ENCODE measurements at places on chromosomes 6 and 20.

DNA sequence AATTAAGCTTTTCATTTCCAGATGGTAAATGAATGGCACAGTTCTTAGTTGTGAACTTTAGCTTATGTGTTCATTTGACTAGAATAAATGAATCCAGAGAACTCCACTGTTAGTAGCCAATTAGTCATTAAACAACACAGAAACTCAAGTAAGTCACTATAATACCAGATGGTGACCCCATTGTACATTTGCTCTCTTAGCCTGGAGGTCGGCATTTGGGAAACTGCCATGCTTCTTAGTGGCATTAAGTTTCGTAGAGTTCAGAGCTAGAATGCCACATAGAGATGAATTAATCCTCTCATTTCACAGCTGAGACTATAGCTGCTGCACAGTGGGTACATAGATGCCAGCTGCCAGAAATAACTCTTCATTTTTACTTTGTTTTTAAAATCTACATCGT is 10.8 kb upstream of the DTNBP1 start:
- DNase-seq: no peak

DNA sequence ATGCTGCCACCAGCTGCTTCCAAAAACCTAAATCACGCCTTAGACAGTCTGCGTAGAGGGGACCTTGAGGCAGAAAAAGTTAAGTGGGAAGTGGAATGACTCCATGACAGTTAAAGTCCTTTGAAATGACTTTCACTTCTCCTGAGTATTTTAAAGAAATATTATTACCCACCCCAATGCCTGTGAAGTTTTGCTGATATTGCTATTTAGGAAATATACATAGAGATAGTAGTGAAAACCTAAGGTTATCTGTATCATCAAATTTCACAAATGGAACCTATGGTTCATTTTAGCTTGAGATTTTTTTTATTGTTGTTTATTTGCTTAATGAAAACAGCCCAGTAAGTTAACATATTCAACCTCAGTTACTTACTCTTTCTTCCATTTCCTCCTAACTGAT is 182.1 kb upstream of the FBXL4 start:
- no peak for DNase-seq

DNA sequence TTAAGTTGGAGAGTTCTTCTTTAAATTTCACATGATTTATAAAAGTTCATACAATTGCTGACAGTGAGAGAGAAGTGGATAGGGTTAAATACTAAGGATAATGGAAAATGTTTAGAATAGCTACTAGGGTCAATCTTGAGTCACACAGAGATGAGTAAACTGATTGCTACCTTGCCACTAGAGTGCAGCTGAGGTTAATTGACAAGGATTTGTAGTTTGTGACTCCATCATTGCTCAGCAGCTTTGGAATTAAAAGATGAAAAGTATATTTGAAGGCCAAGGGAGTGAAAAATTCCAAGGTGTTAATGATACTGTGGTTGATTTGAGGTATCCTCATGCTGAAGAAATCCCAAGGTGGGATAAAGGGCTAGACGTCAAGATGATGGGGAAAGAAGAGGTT is 524.0 kb downstream of the UTRN start:
- DNase-seq: no peak

- no peak for DNase-seq
Measured at GRCh38 chr6:160004018-160004417, 35.1 kb downstream of the IGF2R start.

DNA sequence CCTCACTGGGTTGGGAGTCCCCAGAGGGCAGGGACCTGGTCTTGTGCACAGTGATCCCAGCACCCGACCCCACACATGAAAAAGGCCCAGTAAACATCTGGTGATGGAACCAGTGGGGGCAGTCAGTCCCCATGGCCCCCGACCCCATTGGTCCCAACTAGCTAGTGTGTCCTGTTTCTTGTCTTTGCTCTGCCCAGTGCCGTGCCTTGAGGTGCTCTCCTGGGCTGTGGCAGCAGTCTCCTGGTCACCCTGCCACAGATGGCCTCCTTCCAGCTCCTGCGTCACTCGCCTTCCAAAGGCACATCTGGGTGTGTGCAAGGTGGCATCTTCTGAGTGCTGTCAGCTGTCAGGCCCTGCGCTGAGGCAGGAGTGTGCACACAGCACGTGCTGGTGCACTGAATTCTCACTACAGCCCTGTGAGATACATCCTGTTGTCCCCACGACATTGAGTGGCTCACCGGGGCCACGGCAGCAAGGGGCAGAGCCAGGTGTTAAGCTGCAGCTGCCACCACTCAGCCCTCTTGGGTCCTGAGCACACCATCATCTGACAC is 3.9 kb downstream of the NPEPL1 start:
- no peak for DNase-seq

DNA sequence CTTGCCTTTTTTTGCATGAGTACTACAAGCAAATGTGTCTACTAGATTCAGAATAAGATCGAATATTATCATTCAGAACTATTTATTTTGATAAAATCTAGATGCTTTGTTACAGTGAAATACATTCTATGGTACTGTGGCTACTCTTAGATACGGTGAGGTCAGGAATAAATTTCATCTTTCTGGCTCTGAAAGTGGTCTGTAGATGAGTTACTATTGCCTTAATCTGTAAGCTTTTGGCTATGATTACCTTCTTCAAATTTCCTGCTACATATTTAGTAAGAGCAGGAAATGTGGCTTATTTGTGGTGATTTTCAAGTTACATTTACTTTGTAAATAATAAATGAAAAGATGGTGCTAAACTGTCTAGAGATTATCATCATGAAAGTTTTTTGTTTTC is 50.0 kb downstream of the SCAF8 start:
- DNase-seq: no peak

DNA sequence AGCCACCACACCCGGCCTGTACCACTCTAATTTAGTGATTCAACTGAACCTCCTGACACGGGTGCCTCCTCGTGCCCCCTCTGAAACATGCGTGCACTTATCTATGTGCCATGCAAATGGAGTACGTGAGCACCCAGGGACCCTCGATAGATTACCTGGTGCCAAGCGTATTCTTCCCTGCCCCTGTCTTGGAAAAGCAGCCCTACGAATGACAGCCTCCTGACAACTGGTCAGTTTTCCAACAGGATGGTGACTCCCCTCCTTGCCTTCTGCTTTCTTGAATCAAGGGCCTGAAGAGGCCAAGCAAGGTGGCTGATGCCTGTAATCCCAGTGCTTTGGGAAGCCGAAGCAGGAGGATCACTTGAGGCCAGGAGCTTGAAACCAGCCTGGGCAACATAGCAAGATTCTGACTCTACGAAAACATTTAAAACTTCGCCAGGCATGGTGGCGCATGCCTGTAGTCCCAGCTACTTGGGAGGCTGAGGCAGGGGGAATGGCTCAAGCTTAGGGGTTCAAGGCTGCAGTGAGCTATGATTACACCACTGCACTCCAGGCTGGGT is 25.4 kb upstream of the SYNJ2 start:
- no peak for DNase-seq

DNA sequence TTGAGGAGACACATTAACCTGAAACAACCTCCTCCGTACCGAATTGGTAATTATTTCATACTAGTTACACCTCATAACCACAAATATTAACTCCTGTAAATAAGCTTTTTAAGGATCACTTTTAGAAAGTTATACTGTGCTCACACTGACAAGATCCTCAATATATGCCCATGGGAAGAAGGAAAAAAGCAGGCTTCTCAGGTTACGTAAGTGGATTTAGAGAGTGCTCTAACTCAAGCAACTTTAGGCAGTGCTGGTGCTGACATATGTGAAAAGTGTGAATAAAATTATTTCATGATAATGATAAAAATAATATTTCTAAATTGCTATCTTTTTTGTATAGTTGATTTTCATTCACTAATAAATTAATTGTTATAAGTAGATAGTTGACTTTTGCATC is 76.1 kb downstream of the PRKN start:
- no peak for DNase-seq

GRCh38 chr20:2752567-2753460 is 47.6 kb downstream of the CPXM1 start:
- peak; percentile 24 for DNase-seq

DNA sequence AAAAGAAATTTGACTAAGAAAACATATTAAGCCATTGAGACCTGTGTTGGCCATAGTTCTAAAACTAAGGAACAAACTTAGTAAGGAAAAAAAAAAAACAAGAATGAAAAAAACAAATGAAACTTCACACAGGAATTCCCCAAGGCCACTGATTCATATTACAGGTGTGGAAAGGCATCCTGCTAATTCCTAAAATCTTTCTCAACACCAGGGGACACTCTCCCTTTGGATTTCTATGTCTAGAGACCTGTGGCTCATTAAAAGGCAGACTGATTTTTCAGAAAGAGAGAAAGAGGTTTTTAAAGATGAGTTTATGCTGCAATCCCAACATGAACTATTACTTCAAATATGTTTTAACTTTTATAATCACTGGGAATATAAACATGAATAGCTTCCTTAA is at the start of gene OR12D1:
Gene OR12D1, plus strand, starts transcription at position 341 of the 400 bp plus-strand sequence.
- no peak for DNase-seq

- DNase-seq: no peak
Measured at GRCh38 chr20:46619445-46619844, 31.8 kb downstream of the SLC13A3 start.

- no peak for DNase-seq
Measured at GRCh38 chr6:126605089-126605488, 265.2 kb downstream of the CENPW start.

DNA sequence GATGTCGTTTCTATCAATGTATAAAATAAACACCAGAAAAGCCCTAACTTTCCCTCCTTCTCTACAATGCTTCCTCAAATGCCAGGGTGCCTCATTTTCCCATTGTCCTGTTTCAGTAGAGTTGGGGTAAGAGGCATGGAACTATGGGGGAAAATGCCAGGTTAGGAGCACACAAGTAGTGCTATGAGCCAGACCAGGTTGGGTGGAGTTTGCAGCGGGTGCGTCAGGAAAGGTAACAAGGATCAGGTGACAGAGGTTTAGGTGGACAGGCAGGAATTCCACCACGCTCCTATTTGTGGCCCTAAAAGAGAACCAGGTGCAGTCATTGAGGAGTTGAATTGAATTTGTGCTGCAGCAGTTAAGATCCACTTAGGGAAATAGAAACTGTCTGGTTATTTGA is 36.5 kb downstream of the SYTL3 start:
- DNase-seq: no peak

- DNase-seq: no peak
Measured at GRCh38 chr6:114437235-114437634, 94.4 kb upstream of the HS3ST5 start.

DNA sequence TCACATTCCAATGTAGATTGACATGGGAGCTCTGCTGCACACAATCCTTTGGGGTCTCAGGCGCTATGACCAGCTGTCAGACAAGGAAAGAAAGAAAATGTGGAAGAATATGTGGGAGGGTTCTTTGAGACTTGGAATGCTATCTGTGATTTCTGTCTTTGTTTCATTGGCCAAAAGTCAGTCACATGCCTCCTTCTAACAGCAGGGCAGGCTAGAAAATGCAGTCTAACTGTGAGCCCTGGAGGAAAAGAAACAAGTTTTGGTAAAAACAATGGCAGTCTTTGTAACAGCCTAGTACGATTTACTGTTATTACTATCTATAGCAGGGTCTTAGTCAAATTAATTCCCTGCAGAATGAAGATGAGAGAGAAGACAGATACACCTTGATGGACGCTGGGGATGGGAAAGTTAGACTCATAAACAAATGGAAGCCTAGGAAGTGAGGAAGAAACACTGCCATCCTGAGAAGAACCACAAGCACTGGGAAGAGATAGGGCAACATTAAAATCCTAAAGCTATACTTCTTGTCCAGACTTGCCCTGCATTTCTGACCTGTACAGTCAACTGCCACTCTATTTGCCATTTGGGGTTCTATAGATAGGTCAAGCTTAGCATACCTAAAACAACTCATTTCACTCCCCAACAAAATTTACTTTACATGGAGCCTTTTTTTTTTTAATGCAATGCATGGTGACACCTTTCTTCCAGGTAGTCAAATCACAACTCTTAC is 833.0 kb downstream of the KIF16B start:
- DNase-seq: no peak

DNA sequence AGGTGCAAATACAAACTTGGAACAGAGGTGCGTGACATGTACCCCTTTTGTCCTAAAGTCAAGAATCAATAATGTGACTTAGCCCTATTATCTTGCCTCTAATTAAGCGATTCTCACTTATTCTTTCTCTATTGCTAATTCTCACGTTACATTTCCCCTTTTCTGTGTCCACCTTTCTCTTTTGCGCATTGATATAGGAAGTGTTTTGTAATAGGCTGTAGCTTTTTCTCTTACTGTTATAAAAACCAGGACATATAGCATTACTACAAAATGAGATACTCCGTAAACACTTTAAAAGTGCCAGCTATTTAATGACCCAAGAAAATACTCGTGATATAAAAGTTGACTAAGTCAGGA is 669 bp upstream of the TMEM30A start:
- no peak for DNase-seq

- DNase-seq: no peak
Measured at GRCh38 chr6:140271759-140272377, 897.4 kb upstream of the CITED2 start.

DNA sequence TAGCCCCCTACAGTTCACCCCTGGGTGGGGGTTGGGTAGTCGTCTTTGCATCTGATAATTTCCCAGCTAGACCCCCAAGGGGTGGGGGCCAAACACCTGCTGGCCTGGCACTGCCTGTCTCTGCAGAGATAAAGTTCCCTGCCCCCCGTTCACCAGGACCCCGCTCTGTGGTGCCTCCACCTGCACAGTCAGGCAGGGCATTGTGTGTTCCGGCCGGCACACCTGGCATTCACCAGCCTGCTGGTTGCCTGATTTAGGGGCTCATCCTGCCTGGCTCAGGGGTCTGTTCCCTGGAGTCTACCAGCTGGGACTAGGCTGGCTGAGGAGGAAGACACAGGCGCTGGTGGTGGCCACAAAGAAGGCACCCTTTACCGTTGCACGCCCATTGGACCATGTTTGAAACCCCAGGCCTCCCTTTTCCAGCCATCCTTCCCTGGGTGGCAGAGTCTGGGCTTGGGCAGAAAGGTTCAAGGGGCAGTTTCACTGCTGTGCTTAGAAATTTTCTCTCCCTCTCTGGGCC is 30.8 kb upstream of the SCRT2 start:
- DNase-seq: no peak

DNA sequence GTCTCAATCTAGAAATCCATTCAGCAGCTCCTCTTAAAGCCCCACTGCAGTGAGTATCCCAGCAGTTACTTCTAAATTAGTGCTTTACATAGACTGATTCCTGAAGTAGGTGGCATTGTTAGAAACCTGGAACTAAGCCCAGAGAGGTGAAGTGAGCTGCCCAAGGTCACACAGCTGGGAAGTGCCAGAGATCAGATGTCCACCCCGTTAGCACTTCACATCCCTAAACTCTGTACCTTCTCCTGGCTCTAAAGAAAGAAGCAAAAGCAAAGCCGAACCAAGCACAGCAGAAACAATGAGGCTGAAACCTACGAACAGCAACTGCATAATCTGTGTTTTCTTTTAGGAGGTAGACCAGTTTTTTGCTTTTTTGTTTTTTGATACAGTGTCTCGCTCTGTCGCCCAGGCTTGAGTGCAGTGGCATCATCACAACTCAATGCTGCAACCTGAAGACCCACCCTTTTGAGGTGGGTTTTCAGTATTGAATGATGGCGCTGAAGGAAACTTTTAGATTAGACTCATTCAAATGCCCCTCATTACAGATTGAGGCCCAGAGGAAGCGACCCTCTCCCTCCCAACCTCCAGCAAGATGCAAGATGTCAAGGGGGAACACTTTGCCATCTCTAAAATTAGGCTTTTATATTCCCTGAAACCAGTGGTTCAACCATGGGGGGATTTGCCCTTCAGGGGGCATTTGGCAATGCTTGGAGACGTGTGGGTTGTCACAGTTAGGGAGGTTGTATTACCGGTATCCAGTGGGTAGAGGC is 3.2 kb upstream of the ZMYND8 start:
- no peak for DNase-seq

GRCh38 chr20:34515484-34516246 is 557 bp upstream of the DYNLRB1 start:
- peak; percentile 68 for DNase-seq

All from stimulated activated naive CD4-positive, alpha-beta T cell treated with Interleukin-2 at 50 U/mL for 16 hours (primary cell).